ENCODE measurements at places on chromosomes 6 and 20.
A peak's percentile ranks its signal among the peaks of the same experiment; 100 is the strongest.

- DNase-seq, result no peak
These were observed 56.1 kb upstream of the UNC93A start for GRCh38 chr6:167235005-167235404.

GRCh38 chr6:154197196-154197860 lies 158.3 kb downstream of the OPRM1 start:
- DNase-seq, result no peak

DNA sequence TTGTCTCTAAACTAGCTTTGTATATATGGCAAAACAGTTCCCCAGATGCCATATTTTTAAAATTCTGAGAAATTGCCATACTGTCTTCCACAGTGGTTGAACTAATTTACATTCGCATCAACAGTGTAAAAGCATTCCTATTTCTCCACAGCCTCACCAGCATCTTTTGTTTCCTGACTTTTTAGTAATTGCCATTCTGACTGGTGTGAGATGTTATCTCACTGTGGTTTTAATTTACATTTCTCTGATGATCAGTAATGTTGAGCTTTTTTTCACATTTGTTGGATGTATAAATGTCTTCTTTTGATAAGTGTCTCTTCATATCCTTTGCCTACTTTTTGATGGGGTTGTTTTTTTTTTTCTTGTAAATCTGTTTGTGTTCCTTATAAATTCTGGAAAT lies 1222.7 kb upstream of the CITED2 start:
- DNase-seq, result no peak

- DNase-seq, result no peak
These were observed 134.1 kb upstream of the PREP start for GRCh38 chr6:105536961-105537360.

- peak; percentile 32 for DNase-seq
These were observed 105.1 kb upstream of the HCRTR2 start for GRCh38 chr6:55069132-55069781.

DNA sequence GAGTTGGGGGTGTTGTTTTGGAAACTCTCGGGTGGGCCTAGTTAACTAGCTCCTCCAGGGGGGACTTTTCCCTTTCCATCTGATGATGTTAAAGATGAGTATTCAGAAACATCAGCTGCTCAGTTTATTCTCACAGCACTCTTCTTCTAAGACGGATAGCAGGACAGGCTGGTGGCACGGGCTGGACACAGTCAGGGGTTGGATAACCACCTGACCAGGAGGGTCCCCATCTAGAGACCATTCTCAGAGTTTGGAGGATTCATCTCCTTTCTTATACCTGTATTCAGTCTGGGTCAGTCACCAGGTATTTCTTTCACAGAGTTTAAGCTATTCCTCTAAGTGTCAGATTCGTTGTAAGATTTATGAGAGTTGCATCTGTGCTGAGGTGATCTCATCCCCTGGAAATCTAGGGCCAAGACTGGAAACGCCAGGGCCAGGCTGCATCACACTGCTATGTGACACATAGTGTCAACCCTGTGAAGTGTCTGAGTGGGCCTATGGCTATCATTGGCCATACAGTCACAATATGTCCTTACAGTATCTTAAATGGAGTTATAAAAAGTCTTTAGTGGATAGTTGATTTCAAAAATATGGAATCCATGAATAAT lies 111.7 kb downstream of the FAM50B start:
- no peak for DNase-seq

DNA sequence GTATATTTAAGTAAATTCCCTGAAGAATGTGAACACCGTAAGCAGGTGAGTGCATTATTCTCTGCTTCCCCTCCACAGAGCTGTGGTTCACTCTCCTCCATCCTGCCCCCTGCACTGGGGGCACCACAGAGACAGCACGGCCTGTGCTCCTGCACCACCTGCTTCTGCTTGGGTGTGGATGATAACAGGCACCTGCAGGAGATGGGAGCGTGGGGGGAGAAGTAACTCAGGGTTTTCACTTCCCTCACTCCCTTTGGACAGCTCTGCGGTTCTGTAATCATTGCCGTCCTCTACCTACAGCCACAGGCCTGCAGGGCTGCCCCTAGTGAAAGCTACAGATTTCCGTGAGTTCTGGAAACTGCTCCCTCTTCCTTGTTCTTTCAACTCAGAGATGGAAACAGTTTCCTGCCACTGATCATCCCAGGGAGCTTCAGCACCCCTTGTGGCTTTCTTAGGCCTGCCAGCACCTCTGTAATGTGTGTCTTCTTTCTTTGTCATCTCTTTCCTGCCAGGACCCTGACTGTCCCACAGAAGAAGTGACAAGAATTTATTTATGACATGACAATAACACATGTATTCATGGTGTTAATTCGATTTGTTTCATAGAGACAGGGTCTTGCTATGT lies 21.3 kb upstream of the MICB start:
- DNase-seq, result no peak

DNA sequence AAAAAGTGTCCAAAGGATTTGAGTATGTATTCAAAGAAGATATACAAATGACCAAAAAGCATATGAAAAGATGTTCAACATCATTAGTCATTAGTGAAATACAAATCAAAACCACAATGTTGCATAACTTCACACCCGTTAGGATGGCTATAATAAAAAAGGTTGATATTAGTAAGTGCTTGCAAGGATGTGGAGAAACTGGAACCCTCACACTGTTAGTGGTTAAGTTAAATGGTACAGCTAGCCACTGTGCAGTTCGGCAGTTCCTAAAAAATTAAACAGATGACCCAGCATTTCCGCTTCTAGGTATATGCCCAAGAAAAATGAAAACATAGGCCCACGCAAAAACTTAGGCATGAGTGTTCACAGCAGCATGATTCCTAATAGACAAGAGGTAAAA lies 38.6 kb downstream of the IBTK start:
- DNase-seq, result no peak

DNA sequence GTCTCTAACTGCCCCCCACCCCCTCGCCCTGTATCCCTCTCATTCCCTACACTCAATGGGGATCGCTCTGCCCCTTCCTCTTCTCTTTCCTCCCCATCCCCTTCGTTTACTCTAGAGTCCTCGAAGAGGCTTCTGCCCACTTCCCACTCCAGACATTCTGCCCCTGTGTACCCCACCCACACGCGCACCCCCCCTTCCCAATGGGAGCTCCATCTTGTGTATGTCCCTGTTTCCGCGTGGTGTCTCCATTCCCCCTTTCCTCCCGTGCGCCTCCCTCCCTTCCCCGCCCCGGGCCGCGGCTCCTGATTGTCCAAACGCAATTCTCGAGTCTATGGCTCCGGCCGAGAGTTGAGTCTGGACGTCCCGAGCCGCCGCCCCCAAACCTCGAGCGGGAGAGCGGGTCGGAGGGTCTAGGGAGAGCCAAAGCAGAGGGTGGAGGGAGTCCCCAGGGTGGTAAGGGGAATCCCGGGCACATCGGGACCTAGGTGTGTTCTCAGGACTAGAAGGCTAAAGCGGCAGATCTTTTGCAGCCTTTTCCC lies 679 bp upstream of the RING1 start:
- DNase-seq, result no peak

- no peak for DNase-seq
These were observed 278.7 kb downstream of the GMDS start for GRCh38 chr6:1966713-1967112.
